AG20443 (cell line): ENCODE measurements at places on chromosomes 7 and 10.

- peak; percentile 68 for DNase-seq
Observed at GRCh38 chr10:91197127-91197526, 23.3 kb upstream of the PCGF5 start.

DNA sequence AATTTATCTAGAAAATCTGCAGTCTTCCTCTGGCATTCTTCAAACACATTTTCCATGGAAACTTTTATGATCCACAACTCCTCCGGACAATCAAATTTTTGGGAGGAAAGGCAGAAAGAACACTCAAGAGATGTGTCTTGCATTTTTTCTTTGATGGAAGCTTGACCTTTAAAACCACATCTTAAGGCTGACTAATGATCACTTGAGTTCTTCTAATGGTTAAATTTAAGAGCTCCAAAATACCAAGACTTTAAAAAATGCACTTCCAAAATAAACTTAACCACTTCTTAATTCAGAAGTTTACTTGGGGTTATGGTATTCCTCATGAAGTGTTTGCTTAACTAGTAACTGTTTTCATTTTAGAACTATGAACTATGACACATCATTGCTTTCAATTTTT, 43.3 kb downstream of the ETV1 start:
- DNase-seq, result peak; percentile 18

GRCh38 chr10:19111501-19112267, 63.1 kb downstream of the MALRD1 start:
- DNase-seq, result no peak

DNA sequence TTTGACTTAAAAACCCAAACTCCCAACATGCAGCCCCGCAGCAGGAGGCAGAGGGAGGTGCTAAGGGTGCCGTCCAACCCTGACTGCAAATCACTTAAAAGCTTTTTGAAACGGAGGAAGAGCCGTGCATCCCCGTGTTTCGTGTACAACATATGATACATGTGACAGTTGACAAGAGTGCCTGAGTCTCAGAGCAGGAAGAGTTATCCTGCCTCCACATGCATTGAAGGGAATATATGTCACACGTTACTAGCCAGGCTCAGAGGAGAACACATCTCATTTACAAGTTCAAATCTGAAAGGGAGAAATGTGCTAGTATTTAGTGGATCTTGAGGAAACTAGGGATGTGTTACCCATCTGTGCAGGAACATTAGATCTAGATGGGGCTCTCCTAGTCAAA, 69.9 kb downstream of the SDK1 start:
- no peak for DNase-seq

GRCh38 chr10:124377101-124377500, 41.6 kb downstream of the OAT start:
- DNase-seq, result no peak

- no peak for DNase-seq
Observed at GRCh38 chr10:95477175-95477520, 84.0 kb downstream of the SORBS1 start.

GRCh38 chr7:20033621-20034400, 183.4 kb downstream of the MACC1 start:
- peak; percentile 69 for DNase-seq

- peak; percentile 14 for DNase-seq
Observed at GRCh38 chr7:80641548-80641947, 3.1 kb downstream of the CD36 start.

GRCh38 chr7:115475761-115476385, 554.0 kb downstream of the MDFIC start:
- DNase-seq, result no peak

- DNase-seq, result no peak
Observed at GRCh38 chr7:34011017-34011695, 105.8 kb downstream of the BMPER start.

DNA sequence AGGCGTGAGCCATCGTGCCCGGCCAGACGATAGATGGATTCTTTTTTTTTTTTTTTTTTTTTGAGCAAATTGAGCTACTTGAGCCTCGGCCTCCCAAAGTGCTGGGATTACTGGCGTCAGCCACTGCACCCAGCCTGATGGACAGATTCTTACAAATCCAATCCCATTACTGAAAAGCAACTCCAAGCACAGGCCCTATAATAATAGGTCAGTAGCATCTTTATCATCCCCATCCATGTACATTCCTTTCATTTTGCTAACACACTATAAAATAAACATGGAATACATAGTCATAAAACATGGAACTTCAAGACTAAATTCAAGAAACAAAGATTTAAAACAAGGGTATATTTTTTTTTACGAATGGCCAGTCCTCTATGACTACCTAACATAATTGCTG, 16.0 kb upstream of the RSBN1L start:
- DNase-seq, result no peak

- no peak for DNase-seq
Observed at GRCh38 chr10:130141460-130141859, 5.3 kb downstream of the GLRX3 start.

- DNase-seq, result no peak
Observed at GRCh38 chr7:2980401-2981102, 63.1 kb downstream of the CARD11 start.

GRCh38 chr10:86335831-86336230, 30.8 kb downstream of the GRID1 start:
- DNase-seq, result no peak

GRCh38 chr7:133778472-133778871, 348.7 kb upstream of the LRGUK start:
- no peak for DNase-seq

GRCh38 chr10:75959209-75959608, 527.8 kb downstream of the LRMDA start:
- peak; percentile 91 for DNase-seq

DNA sequence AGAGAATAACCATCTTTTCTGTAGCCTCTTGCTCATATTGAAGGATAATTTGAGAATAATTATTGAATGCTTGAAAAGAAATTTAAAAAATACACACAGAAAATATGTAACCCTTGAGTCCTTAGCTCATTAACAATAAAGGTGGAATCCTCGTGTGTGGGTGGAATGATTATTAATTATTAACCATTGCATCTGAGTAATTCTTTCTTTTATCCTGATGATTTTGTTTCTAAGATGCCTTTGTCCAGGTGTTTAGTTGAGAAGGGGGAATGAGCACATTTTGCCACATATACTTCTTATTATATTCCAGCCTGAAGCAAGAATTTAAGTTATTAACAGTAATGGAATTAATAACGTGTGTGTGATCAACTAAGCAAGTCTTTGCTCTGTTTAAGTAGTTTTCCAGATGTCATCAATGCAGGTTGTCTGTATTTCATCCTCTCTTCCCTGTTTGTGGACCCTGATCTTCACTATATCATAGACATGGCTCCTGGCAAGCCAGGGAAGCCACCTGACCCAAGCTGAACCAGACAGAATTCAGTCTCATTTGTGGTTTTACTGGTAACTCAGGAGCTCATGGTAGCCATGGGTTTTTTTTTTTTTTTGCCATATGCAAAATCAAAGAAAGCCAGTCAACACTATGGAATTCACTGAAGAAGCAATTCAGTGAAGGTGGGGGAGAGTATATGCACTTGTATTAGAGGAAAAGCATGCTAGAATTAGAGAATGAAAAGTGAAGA, 144.3 kb downstream of the KIF20B start:
- no peak for DNase-seq

DNA sequence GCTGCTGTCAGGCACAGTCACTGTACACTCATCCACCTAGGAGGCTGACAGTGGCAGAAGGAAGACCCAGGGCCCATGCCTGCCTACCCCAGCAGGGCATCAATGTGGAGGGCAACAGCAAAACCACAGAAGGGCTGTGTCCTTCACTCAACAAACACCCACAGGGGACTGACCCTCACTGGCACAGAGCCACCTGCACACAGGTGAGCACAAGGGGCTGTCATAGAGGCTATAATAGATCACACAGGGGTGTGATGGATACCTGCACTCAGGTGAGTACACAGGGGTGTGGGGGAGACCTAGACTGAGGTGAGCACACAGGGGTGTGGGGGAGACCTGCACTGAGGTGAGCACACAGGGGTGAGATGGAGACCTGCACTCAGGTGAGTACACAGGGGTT, 132.8 kb upstream of the TCERG1L start:
- no peak for DNase-seq

- no peak for DNase-seq
Observed at GRCh38 chr10:79335094-79335469, 12.2 kb upstream of the PPIF start.

DNA sequence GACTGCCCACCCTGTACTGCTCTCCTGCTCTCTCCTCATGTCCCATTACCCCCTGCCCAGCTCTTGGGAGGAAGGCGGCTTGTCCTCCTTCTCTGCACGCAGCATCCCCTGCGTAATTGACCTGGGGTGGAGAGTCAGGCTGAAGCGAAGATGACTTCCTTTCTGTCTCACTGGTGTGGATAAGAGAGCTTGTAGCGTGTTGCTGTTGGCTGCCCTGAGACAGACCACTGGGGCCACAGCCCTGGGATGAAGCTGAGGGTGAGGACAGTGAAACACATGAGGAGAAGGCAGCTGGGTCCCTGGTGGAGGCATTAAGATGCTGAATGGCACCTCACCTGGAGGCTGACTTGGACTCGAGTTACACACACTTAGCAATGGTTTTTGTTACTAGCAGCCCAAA, 310.3 kb upstream of the ZNF32 start:
- peak; percentile 2 for DNase-seq

GRCh38 chr10:110641256-110641655, 2.9 kb upstream of the RBM20 start:
- DNase-seq, result no peak

DNA sequence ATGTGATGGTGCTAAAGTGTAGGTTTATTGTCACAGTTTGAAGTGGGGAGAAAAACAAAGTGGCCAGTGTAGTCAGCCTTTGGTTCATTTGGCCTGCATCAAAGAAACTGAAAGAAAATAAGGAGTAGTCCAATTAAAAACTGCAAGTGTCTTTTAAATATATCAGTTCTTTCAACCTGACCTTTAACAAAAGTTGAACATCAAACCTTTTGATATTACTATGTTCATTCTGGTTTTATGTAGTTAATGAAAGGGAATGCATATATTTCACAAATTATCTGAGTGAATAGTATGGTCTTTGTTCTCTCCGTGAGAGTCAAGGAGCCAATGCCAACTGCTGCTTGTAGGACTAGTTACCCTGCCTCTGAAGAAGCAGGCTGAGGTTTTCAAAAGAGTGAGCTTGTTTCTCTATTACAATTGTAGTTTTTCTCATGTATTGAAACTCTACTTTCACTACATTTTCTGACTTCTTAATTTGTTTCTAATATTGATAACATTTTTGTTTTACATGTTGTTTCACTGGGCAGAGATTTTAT, 1160.8 kb upstream of the LRRTM3 start:
- no peak for DNase-seq

DNA sequence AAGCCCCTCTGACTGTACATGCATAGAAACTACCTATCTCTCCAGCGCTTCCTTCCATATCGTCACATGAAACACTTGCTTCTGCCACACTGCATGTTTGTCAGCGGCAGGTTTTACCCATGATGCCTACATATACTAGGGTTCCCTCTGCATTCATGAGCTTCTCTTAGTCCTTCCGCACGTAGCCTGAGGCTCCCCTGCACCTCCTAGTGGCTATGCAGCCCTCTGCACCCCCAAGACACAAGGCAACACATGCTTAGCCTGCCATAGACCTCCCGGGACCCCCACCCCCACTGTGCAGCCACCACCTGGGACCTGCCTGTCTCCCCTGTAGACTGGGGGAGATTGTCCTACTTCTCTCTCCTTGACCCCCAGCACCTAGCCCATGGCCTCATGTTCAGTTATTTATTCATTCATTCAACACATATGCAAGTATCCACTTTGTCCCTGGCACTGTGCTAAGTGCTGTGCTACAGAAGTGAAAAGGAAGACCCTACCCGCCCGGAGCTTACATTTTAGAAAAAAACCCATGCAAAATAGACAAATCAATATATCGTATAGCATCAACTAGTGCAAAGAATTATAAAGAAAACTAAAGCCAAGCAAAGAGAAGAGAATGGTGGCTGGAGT, 23.5 kb downstream of the TMEM273 start:
- no peak for DNase-seq

DNA sequence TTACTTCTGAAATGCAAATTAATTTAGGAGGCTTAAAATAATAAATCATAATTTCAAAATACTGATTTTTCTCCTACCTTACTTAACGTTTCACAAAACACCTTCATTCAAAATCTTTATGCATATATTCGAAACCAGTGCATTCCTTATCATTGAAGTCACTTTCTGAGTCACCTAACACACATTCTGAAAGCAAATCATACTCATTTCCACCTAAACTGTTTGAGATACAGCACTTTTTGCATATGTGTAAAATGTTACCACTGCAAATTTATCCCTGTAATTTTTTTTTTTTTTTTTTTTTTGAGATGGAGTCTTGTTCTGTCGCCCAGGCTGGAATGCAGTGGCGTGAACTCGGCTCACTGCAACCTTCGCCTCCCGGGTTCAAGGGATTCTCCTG, 15.7 kb downstream of the PPP3CB start:
- peak; percentile 39 for DNase-seq

DNA sequence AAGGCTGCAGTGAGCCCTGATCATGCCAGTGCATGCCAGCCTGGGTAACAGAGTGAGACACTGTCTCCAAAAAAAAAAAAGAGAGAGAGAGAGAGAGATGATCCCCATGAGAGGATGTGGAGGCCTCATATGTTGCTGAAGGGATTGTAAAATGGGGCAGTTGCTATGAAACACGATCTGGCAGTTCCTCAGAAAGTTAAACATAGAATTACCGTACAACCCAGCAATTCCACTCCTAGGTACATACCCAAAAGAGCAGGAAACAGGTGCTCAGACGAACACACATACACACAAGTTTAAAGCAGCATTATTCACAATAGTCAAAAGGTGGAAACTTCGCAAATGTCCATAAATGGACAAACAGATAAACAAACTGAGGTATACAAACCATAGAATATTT, 27.4 kb upstream of the CYTH3 start:
- DNase-seq, result no peak

- peak; percentile 79 for DNase-seq
Observed at GRCh38 chr7:47581804-47582763, at the start of gene TNS3. Gene TNS3, minus strand, starts transcription at chr7:47582111. Its CDS starts 142,475 bp downstream, at chr7:47439636.

DNA sequence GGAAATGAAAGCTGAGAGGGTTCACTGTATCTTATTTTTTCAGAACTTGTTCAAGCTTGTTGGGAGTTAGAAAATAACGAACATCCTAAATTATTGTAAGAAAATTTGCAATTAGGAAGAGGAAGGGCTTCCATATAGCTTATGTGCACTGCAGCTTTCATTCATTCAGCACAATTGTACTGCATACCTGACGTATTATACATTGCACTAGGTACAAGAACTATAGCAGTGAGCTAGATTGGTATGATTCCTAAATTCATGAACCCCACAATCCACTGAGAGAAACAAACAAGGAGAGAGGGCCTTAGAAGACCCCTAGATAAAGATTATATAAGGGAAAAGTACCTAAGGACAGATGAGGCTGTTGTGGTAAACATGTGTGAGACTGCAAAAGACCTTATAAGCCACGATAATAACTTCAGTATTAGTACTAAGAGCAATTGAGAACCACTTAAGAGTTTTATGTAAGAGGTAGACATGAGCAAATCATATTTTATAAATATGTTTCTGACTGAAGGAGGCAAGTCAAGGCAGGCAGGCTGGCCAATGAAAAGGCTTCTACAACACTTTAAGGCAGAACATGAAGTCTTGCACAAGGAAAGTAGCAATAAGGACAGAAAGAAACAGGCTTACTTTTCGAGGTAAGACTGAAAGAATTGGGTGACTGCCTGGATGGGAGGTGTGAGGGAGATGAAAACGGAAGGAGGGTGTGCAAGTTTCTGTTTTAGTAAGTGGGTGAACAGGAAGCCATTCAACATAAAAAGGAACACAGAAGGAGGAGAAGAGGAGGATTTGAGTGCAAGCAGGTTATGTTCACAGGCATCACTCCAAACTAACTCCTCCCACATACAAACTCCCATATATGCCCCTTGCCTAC, 77.9 kb upstream of the LRRN3 start:
- DNase-seq, result no peak

GRCh38 chr10:132836832-132837540, 51.0 kb upstream of the NKX6-2 start:
- peak; percentile 90 for DNase-seq
